ENCODE measurements at places on chromosomes 3 and 15. TPM values are rescaled to one million over a fixed set of nuclear protein-coding genes. Genes with fewer than 3 reads are reported as not detected.

CHRNA3 gene
- 1.9 TPM for total RNA-seq

TUBGCP5 gene
- total RNA-seq = 11.9 TPM

AQR gene
- total RNA-seq = 26.6 TPM

FBXL22 gene
- 5.1 TPM for total RNA-seq

CCDC39 gene
- not detected for total RNA-seq

ARPP21 gene
- 0.29 TPM for total RNA-seq

PDCD10 gene
- total RNA-seq = 90.0 TPM

ZNF385D gene
- total RNA-seq = 2.8 TPM

DUOXA1 gene
- 0.29 TPM for total RNA-seq

Measured in mucosa of descending colon (tissue), 3 donors.